NCI-H1694 treated with DMSO at 0.1 percent for 48 hours (cell line): ENCODE measurements at places on chromosomes 2 and 18.

GRCh38 chr2:209624192-209624938, 147.3 kb upstream of the UNC80 start:
- no peak for DNase-seq

DNA sequence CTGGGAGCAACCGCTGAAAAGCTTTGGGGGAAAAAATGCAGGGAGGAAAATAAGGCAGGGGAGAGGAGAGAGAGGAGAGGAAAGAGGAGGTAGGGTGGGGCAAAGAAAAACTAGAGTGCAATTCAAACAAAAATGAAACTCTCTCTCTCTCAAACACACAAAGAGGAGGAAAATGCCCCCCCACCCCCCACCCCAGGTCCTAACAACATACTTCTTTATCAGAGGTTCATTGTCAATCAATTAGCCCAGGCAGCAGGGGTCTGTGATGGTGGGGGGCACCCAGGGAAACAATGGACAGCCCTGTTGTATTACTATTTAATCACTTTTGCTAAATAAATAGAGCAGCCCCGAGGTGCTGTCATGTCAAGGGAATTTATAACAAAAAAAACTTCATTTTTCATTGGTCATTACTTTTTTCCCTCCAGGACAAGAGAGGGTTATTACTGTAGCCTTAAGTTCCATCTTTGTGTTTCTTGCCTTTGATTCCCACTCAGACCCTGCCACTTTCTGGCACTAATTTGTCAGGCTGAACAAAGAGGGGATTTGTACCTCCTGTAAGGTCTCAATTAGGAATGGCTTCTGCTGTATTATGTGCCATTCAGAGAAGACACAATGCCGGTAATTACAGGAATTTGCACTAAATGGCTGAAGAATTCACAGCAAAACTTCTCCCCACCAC, 55.0 kb downstream of the PLEKHM3 start:
- no peak for DNase-seq

DNA sequence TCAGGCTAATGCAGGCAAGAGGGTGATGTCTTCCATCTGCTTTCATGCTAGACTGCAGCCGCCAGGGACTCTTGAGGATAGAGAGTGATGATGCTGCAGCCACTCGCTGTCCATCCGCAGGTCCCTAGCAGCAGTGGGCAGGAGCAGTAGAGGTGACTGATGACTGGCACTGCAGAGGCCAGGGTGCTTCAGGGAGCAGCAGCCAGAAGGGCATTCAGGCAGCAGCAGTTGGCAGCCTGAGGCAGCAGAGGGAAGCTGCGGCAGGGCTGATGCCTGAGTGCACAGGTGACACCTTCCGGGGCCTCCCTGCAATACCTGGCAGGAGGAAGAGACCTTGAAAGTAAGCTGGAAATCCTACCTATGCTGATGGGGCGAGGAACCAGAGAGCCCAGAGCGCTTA, 214.2 kb downstream of the ICOS start:
- no peak for DNase-seq

DNA sequence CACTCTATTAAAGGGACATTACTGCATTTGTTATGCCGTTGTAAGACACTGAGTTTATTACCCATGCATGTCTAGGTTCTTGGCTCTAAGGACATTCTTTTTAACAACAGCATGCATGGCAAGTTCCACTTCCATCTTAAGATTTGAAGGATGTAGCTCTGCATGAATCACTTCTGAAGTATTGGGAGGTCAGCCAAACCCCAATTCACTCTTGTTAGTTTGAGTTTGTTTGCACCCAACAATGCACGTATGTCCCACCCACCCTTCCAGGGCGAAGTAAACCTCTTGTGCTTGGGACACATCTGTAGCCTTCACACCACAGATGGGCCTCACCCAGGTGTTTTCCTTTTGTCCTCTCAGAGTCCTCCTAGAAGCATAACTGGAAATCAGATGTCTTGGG, 5.6 kb upstream of the LAMA3 start:
- DNase-seq, result no peak

GRCh38 chr2:169702996-169703395, 8.7 kb downstream of the PHOSPHO2 start:
- no peak for DNase-seq
